Activated CD8-positive, alpha-beta T cell treated with anti-CD3 and anti-CD28 coated beads, Interleukin-2, amount 10 ng/mL, durations not matched to agents 7 days and 5 days (primary cell): ENCODE measurements at places on chromosomes 6 and 20. TPM values are rescaled to one million over a fixed set of nuclear protein-coding genes. Genes with fewer than 3 reads are reported as not detected.
A peak's percentile ranks its signal among the peaks of the same experiment; 100 is the strongest.

The ADGB gene
- total RNA-seq, result not detected

The ZKSCAN8 gene
- 18.7 TPM for total RNA-seq

The ACTL10 gene
- 3.2 TPM for total RNA-seq

The BPHL gene
- total RNA-seq, result 5.5 TPM

GRCh38 chr6:30317913-30318589 is 8.7 kb upstream of the TRIM39 start:
- DNase-seq, result no peak

DNA sequence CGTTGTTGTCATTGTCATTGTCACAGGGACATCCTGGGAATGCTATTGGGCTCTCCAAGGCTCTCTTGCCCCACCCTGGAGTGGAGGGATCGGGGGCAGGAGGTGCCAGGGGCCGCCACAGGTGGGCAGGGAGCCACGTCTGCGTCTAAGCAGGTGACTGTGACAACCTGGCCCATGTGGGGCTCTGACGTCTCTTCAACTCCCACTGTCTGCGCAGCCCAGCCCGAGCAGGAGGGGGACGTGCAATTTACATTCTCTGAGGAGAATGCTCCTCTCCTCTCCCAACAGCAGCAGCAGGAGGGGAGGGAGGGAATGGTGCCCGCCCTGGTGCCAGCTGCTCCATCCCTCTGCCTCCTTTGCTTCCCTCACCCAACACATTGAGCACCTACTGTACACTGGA is 50.1 kb downstream of the GRM4 start:
- DNase-seq, result no peak

- no peak for DNase-seq
Measured at GRCh38 chr6:38509713-38510112, 130.0 kb downstream of the BTBD9 start.

DNA sequence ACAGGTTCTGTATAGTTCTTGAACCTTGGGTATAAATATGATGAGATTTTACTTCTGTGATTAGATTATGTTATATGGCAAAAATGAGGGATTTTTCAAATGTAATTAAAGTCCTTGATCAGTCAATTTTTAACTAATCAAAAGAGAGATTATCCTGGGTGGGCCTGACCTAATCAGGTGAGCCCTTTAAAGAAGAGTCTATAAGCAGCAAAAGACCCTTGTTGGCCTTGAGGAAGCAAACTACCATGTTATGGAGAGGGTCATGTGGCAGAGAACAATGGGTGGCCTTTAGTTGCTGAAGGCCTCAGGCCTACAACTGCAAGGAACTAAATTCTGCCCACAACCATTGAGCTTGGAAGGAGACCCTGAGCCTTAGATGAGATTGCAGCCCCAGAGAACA is 102.5 kb upstream of the RIPOR2 start:
- no peak for DNase-seq

- no peak for DNase-seq
Measured at GRCh38 chr20:15239542-15240206, 902.3 kb upstream of the FLRT3 start.

GRCh38 chr6:70566751-70567382 is at the start of gene SDHAF4:
TSS of gene SDHAF4 (plus strand) at chr6:70566930. CDS start at chr6:70566941, 11 bp downstream.
- peak; percentile 95 for DNase-seq

GRCh38 chr6:110295451-110296165 is 62.5 kb downstream of the METTL24 start:
- DNase-seq, result no peak

- no peak for DNase-seq
Measured at GRCh38 chr6:139905404-139906052, 531.1 kb upstream of the CITED2 start.

DNA sequence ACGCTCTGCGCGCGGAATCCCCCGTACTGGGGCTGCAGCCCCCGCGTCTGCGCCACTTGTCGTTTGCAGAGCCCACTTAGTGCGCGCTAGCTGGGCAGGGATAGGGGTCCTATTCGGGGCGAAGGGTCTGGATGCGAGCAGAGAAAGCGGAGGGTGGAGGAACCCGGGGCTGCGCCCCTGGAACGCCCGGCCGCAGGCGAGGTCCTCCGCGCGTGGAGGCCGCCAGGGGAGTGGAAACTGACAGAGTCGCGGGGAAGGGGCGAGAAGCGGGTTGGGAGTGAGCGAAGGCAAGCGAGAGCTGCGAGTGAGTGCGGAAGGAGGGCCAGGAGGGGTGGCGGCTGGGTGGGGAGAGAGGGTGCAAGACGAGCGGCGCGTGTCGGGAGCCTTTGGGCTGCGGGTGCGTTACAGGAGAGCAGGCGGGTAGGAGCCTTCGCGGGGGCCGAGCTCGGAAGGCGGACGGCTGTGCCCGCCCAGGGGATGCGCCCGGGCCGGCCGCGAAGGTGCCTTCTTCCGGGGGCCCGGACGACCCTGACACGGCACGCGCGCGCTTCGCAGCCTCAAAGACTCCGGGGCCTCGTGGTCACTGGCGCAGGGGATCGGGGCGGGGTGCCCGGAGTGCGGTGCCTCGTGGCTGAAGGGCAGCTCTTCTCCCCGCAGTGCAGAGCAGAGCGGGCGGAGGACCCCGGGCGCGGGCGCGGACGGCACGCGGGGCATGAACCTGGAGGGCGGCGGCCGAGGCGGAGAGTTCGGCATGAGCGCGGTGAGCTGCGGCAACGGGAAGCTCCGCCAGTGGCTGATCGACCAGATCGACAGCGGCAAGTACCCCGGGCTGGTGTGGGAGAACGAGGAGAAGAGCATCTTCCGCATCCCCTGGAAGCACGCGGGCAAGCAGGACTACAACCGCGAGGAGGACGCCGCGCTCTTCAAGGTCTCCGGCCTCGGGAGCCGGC is 1.2 kb downstream of the IRF4 start:
- DNase-seq, result peak; percentile 69

GRCh38 chr20:62641321-62642050 is 817 bp upstream of the SLCO4A1 start:
- DNase-seq, result peak; percentile 47

DNA sequence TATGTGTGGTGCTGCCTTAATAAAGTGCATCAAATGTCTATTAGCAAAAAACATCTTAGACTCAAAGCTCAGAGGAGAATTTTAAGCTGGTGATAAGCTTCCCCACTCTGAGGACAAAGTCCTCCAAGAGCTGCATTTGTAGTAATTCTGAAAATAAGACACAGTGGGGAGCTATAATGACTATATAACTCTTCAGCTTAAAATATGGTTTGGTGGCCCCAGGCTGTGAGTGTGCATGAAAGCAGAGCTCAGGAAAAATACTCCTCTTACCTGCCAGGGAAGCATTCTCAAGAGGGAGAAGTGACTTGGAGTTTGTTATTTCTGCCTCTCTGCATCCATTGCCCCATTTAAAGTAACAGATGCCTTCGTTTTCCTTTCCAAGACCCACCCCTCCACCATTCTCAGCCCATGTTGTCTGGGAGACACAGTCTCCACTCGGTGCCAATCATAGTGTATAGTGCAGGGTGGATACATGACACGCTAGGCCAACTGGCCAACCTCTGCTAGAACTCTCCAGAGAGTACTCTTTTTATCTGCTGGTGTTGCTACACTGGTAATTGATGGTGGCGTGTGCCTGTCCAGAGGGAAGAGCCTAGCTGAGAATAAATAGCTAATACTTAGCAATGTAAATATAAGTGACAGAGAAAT is 229.2 kb downstream of the PHF3 start:
- DNase-seq, result no peak

DNA sequence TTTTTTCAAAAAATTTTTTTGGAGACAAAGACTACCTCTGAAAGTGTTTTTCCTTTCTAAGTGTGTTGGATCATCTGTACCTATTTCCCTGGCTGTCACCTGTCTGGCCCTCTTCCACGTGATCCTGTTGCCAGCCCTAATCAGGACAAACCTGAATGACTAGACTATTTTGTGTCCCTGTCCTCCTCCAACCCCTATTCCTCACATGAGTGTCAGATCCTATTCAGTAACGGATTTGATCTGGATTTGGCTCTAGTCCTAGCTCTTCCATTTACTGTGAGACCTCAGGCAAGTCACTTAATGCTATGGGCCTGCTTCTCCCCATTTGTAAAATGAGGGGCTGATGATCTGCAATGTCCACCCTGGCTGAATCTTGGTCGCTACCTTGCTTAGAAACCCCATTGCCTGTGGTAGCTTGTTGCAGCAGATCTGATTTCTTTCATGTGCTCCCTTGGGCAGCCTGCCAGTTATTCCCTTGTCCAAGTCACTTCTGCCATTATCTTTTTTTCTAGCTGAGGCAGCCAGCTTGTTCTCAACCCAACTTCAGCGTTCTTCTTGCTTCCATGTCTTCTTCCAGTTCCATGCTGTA is 4.8 kb downstream of the PHF20 start:
- DNase-seq, result no peak

DNA sequence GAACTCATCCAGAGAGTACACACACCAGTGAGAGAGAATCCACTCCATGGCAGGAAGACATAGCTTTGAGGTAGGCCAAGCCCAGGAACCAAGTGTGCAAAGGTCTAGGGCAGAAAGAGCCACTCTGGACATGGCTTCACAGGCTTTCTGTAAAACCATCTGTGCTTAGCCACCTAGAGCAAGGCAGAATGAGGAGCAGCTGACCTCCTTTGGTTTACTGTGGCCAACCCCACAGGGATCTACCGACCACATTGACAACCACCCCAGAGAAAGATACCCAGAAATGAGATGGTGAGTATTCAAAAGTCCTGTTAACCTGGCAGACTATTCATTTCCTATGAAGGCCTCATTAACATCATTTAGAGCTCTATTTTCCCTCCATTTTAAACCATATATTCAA is 10.5 kb downstream of the ZHX3 start:
- DNase-seq, result no peak

GRCh38 chr20:2946988-2947961 is 74.0 kb downstream of the PTPRA start:
- no peak for DNase-seq

DNA sequence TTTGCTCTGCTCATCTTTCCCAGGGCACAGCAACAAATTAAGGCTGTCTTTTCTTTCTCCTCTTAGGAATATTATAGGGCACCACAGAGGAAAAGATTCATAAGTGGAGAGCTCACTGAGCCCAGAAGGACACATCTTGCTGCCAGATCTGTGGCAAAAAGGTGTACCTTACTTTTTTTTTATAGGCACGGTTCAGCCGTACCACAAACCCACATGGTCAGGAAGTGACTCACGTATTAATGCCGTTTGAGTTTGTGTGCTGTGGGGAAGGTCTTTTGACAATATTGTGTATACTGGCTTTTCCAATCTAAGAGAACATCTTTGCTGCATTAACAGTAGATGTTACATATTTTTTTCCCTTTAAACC is 28.4 kb downstream of the PAQR8 start:
- peak; percentile 80 for DNase-seq

DNA sequence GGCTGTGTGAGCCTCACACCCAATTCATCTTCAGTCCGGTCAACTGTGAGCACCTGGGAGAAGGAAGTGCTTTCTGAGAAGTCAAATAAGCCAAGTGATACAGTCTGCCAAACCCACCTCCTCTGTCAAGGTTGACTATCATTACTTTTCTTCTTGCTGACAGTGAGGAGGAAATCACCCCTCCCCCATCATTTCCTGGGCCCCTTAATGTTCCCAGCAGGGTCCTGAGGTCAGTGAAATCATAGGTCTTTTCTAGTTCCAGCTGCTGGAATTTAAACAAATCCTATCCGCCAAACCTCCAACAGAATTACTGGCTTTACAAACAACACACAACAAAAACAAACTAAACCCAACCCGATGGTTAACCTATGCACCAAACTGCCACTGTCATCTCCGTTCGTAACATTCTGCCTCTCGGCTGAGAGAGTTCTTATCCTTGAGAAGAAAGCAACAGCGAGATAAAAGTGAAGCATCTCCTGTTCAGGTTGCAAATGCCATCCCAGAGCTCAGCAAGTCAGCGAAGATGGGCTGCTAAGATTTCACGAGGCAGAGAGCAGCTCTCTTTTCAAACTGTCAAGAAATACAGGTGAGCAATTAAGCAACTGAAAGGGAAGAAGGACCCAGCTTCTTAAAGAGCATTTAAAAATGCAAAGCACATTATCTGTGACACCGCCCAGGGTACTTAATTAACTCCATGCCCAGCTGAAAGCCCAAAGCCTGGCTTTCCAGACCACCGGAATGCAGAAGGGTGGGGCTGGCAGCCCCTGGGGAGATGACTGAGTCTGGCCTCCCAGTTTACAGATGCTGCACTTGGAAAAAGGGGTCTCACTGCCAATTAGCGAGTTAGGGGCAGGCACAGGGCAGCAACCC is 24.7 kb downstream of the GFOD1 start:
- no peak for DNase-seq

GRCh38 chr6:15020119-15020770 is 225.6 kb upstream of the JARID2 start:
- no peak for DNase-seq

DNA sequence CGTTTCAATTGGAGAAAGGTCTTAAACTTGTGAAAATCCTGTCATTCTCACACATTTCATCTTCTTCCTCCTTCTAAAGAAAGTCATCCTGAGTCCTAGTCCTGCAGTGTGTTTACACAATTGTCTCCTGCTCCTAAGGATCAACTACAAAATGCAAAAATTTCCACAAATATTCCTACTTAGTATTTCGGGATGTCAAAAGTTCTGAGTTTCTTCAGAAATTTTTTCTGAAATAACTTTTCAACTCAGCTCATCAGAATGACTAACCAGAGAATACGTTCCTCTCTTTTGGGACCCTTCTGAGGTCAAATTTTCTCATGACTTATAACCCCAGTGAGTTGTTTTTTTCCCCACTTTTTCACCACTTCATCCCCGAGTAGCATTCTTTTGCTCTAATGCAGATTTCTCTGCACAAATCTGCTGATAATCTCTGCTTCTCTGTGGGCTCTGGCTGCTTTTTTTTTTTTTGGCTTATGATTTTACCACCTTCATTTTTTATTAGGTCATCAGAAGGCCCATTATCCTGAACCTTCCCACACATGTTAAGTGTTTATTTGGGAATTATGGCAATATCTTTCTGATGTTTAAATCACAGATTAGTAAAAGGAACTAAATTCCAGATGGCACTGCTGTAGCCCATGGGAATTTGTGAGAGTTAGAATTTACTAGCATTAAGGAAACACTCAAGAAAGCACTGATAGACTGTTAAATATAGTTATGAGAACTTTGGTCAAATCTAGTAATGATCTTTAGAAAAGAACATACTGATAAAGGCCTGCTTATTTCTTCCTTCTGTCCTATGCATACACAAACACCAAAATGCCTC is 41.4 kb downstream of the MAP3K5 start:
- DNase-seq, result no peak

DNA sequence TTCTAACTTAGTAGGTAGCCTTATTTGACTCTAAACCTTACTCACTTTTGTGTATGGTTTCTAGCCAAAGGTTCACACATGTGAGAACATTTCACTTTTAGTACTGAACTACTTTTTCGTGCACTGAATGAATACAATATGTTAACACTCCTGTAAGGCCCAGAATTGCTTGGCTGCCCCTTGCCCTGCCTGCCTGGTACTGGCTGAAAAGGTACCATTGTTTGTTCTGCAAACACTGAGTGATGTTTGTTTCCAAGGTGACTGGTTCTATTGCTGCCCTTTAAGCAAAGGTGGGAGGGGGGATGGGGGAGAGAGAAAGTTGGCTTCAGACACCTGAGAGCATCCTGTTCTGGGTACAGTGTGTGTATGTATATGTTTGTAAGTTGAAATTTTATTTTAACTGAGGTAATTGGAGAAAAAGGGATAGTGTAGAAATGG is 31.2 kb downstream of the RREB1 start:
- DNase-seq, result peak; percentile 45
